AG08396 (cell line): ENCODE measurements at places on chromosomes 2 and 18.
A peak's percentile ranks its signal among the peaks of the same experiment; 100 is the strongest.

- DNase-seq, result peak; percentile 58
These were observed 28.8 kb downstream of the FHL2 start for GRCh38 chr2:105369777-105370690.

GRCh38 chr2:238009563-238009962 is 42.7 kb downstream of the UBE2F start:
- DNase-seq, result no peak

- no peak for DNase-seq
These were observed 90.4 kb downstream of the SPTBN1 start for GRCh38 chr2:54546518-54546917.

DNA sequence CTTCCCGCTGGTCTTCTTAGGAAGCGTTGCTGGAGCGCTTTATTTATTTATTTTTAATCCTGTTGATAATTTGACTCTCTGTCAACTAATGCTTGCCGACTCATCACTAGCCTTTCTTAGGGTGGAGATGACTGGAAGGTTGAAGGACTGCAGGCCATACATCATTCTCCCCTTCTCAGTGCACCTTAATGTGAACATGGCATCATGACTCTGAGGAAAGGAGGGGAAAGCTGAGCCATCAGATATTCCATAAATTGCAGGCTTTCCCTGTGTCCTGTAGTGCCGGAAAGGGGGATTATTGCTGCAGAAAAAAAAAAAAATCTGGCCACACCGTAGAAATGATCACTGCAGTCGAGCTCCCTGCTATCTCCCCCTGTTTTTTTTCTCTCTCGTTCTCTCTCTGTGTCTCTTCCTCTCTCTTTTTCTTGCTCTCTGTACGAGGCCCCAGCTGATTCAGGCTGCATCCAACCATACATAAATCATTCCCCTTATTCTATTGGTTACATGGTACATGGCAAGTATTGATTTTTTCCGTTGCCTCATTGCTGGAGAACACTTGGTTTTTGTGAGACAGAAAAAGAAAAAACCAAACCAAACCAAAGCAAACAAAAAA is 125.8 kb upstream of the EFEMP1 start:
- DNase-seq, result no peak

- DNase-seq, result no peak
These were observed 319.1 kb downstream of the AGPS start for GRCh38 chr2:177711483-177712265.

DNA sequence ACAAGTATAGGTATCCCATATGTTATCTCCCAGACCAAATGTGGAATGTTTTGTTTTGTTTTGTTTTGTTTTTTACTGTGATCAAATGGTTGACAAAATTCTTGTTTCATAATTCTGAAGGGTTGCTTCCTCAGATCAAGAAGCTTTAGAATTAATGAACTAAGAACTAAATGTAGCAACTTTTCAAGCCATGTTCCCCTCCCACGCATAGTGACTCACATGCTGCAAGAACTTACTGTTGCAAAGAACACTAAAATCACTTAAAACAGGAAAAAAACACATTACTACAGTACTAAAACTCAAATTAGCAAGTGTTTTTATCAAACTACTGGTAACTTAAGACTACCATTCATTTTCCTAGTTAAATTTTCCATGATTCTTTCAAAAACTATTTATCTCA is 30.6 kb downstream of the HNRNPLL start:
- no peak for DNase-seq

DNA sequence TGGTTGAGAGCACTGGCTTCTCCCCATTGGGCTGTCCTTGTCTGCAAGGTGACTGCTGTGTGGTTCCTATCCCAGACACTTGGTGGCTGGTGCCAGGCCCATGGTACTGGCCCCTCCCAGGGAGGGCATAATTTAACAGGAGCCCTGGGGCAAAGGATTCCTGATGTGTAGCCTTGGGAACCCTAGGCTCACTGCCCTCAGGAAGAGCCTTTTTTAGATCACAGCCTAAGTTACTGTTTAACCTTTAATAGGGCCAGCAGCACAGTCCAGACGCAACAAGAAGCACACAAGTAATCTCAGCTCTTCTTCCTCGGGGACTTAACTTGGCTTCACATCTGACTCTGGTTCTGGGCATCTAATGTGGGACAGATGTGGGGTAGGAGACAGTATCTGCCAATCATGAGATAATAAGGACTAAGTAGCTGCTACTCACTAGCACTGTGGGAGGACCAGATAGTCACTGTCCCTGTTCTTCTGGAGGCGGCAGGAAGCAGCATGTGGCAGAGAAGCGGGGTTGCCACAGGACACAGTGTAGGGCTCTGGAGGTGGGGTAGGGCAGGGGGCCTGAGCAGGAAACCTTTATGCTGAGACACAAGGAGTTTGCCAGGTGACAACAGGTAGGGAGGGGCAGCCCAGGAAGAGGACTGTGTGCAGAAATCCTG is 136.3 kb downstream of the TMEM17 start:
- no peak for DNase-seq

DNA sequence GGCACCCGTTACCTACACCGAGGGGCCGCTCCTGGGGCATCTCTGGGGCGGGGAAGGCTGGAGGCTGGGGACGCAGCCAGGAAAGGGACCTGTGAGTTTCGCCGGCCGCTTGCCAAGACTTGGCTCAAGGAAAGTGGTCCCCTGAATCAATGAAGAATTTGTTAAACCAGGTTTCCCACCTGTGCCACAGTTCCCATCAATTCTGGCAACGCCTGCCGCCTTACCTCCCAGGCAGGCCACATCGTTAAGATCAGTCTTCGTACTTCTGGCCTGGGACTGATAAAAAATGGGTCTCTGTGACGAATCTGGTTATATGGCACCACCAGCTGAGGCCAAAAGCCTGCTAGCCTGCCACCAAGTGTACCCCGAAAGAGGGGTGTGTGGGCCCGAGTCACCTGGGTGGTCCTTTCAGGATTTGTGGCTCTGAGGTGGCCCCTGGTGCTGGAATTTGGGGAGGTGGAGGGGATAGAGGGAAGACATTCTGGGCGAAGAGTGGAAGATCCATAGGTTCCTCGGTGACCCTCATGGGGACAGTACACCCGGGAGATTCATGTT is 789 bp upstream of the TGFA start:
- no peak for DNase-seq

GRCh38 chr18:67347438-67347837 is 169.1 kb downstream of the DSEL start:
- no peak for DNase-seq

DNA sequence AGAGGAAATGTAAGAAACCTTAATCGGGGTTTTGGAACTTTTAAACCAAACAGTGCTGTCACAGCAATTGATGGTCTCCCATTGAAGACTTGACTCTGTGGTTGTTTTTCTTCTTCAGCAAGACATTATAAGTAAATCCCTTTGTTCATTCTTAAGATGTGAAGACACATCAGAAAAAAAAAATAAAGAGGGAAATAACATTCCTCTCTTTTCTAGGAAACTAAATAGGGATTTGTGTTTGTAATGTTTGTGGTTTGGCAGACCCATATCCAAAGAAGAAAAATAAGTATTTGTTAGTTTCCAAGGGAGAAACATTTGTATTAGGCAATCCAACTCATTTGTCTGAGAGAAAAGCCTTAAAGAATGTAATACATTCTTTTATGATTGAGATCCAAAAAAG is 359.9 kb downstream of the DSC3 start:
- DNase-seq, result no peak

- DNase-seq, result no peak
These were observed 219.7 kb downstream of the THSD7B start for GRCh38 chr2:136985044-136985443.

DNA sequence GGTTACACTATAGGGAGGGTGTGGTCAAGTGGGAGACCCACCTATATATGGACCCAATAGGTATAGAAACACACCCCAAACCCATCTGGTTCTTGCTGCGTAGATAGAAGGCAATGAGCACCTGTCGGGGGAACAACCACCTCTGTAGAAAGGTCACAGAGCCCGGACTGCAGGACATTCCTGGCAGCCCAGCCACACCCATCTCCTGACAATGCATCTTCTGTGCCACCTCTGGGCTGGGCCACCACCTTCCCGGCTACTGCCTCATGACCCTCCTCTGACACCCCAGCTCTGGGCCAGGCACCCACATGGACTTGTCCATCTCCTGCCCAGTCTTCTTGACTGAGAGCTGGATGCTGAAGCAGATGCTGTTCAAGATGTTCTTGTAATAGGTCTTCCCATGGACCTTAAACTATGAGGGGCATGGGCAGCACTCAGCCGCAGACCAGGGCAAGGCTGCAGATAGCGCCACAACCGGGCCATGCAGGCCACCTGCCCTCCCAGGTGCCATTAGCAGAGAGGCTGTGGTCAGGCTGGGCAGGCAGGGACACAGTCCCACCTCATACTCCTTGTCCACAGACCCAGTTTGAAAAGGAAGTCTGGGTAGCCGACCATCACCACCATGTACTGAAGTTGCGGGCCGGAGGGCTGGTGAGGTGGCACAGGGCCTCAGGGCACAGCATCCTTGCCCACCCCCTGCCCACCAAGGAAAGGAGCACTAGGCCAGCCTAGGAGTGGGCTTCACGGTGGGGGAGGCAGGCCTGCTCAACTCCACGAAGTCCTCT is 9.3 kb downstream of the ALPG start:
- no peak for DNase-seq

GRCh38 chr2:37468170-37468569 is 123.7 kb downstream of the QPCT start:
- DNase-seq, result no peak

- no peak for DNase-seq
These were observed 9.6 kb downstream of the TRIM54 start for GRCh38 chr2:27291865-27292264.

GRCh38 chr2:229445501-229446211 is 174.6 kb upstream of the PID1 start:
- no peak for DNase-seq

- peak; percentile 69 for DNase-seq
These were observed 11.3 kb downstream of the MALT1 start for GRCh38 chr18:58682429-58683069.

- no peak for DNase-seq
These were observed 83.4 kb downstream of the EHD3 start for GRCh38 chr2:31317396-31317795.

DNA sequence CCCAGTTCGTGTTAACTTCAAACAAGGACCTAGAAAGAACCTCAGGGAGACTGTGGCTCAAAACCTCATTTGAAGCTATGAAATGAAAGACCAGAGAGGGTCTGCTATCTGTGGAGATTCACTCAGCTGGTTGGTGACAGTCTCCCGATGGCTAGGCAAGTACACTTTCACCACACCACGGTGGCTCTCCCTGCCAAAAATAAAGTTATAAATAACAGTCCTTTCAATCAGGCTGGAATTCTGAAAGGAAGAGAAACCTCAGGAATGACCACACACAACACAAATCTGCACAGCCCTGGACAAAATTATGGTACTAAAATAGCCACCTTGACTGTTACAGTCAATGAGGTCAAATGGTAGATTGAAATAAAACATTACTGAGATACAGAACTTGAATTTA is 160.3 kb upstream of the ACAA2 start:
- DNase-seq, result no peak

GRCh38 chr2:137229834-137230233 is 464.5 kb downstream of the THSD7B start:
- no peak for DNase-seq

DNA sequence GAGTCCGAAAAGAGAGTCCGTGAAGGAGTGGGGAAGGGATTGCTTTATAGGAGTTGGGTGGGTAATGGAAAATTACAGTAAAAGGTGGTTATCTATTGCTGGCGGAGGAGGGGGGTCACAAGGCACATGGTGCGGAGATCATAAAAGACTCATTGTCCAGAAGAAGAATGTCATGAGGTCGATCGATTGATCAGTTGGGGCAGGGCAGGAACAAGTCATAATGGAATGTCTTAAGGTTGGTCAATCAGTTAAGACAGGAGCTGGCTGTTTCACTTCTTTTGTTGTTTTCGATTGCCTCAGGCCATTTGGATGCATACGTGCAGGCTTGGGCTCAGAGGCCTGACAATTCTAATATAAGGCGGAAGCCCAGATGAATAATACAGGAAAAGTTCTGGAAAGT is 473.0 kb upstream of the TNP1 start:
- no peak for DNase-seq

- DNase-seq, result peak; percentile 59
These were observed 38.8 kb upstream of the BMP10 start for GRCh38 chr2:68909793-68910674.

GRCh38 chr2:12177455-12178288 is 431.2 kb downstream of the LPIN1 start:
- DNase-seq, result peak; percentile 25

GRCh38 chr18:77038182-77038858 is 94.3 kb downstream of the MBP start:
- DNase-seq, result no peak
